ENCODE measurements at places on chromosomes 2 and 18.

- DNase-seq, result no peak
Measured at GRCh38 chr2:230821261-230821990, 43.3 kb upstream of the ITM2C start.

- DNase-seq, result no peak
Measured at GRCh38 chr2:231917280-231918066, 8.7 kb downstream of the NPPC start.

GRCh38 chr2:171595896-171596295, 73.6 kb downstream of the CYBRD1 start:
- DNase-seq, result no peak

DNA sequence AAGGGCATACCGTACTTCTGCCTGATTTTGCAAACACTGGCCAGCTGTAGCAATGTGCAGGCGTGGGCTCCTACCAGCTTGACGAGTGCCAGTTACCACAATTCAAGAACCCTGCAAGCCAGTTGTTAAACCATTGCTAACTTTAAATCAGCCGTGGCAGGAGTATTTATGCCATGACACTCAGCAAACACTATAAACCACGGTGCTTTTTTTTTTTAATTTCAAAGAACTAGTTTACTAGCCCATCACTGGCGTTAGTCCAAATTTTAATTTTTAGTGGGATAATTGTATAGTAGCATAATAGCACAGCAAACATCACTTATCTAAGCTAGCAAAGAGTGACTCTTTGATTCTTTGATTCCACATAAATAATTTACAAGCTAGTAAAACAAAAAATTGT, 111.1 kb downstream of the COL4A4 start:
- no peak for DNase-seq

DNA sequence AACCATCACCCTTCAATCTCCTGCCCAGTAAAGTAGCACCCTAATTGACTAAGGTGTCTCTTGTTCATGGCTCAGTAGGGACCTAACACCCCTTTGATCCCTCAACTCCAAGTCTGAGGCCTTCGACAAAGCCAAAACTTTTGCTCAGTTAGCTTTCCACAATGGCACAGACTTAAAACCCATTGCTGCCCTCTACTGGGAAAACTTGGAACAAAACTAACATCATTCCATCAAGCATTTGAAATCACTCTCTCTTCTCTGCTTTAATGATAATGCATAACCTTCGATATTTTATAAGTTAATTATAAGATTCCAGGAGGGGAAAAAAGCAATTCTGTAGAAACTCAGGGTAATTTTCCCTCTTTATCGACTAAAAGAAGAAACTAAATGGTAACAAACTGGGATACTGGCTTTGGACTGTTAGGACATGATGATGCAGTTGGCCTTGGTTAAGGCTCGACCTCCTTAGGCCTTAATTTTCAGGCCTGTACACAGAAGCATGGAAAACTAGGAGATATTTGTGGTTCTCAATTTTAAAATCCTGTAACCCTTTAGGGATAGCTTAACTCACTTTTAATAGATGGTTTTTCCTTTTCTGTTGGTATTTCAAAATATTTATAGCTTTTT, 127.8 kb downstream of the STK39 start:
- no peak for DNase-seq

DNA sequence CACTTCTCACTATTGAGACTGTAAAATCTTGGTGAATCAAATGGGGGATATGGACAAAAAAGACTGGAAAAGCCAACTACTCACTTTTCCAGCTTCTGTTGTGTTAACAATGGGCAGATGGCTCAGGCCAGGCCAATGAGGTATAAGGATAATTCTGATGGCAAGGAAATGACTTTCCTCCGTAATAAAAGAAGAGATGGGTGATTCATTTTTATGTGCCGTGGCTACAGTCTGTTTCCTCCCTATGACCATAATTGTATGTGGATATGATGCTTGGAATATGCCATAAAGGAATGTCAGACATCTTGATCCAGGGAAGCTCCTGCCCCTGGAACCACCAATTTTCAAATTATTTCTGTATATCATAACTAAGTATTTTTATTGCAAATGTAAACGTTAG, 406.8 kb downstream of the CCDC85A start:
- no peak for DNase-seq

DNA sequence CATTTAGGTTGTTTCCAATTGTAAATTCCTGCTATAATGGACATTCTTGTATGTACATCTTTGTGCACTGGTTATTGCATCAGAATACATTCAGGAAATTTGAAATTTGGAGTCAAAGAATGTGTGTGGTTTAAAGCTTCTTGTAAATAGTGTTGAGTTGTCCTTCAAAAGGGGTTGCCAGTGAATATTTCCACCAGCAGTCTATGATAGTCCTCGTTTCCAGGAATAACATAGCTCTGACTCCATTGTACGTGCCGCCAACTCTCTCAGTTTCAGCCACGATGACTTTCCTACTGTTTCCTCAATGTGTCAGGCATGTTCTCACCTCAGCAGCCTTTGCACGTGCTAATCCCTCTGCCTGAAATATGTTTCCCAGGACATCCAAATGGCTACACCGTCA, 10.9 kb upstream of the HS6ST1 start:
- DNase-seq, result no peak

- DNase-seq, result no peak
Measured at GRCh38 chr18:50839996-50840395, 20.2 kb upstream of the MRO start.

GRCh38 chr18:75429975-75430374, 2.5 kb upstream of the SMIM21 start:
- no peak for DNase-seq

All from stimulated activated CD8-positive, alpha-beta memory T cell treated with anti-CD3 and anti-CD28 coated beads, Interleukin-7, amount 100 ng/mL, for 1 hour (primary cell).